ENCODE measurements at places on chromosomes 11 and 22.
A peak's percentile ranks its signal among the peaks of the same experiment; 100 is the strongest.

- DNase-seq: no peak
Observed at GRCh38 chr22:43395086-43395695, 16.6 kb upstream of the MPPED1 start.

GRCh38 chr11:65879617-65880016 lies at the start of gene CTSW:
Gene CTSW (plus strand): TSS chr11:65879837. CDS start chr11:65879855, 18 bp downstream.
- DNase-seq: no peak

GRCh38 chr22:43851058-43851978 lies 11.0 kb downstream of the SULT4A1 start:
- DNase-seq: no peak

DNA sequence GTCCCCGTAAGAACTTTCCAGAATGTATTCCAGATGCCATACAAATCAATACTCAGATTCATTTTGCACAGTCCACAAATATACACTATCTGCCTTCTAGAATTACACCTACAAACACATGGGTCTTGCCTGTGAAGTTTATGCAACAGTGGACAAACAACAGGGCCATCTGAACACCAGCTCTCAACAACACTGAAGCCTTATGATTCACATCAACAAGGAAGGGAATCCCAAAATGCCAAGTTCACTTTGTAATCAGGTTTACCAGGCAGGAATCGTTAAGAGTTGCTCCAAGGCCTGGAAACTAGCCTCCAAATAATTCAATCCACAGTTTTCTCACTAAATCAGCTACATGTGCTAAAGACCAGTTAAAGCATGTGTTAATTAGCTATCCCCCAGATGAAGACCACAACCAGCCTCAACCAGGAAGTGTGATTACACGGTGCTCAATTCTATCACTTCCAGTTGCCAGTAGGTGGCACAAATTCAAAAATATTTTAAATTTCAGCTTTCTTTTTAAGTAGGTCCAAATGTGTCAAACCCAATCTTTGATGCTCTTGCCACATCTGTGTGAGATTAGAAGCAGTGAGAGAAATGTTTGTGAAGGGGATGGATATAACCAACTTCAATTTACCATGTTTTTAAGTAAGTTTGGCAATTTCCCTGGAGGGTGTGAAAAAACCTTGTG lies 139.1 kb upstream of the BDNF start:
- no peak for DNase-seq

GRCh38 chr22:40401981-40402406 lies 31.6 kb downstream of the SGSM3 start:
- DNase-seq: no peak

GRCh38 chr11:61021661-61022212 lies 50.3 kb downstream of the CD6 start:
- peak; percentile 50 for DNase-seq
